Erythroblast (primary cell): ENCODE measurements at places on chromosomes 4 and X.

GRCh38 chrX:49915361-49916222 is 6.8 kb upstream of the CLCN5 start:
- peak; percentile 76 for DNase-seq

DNA sequence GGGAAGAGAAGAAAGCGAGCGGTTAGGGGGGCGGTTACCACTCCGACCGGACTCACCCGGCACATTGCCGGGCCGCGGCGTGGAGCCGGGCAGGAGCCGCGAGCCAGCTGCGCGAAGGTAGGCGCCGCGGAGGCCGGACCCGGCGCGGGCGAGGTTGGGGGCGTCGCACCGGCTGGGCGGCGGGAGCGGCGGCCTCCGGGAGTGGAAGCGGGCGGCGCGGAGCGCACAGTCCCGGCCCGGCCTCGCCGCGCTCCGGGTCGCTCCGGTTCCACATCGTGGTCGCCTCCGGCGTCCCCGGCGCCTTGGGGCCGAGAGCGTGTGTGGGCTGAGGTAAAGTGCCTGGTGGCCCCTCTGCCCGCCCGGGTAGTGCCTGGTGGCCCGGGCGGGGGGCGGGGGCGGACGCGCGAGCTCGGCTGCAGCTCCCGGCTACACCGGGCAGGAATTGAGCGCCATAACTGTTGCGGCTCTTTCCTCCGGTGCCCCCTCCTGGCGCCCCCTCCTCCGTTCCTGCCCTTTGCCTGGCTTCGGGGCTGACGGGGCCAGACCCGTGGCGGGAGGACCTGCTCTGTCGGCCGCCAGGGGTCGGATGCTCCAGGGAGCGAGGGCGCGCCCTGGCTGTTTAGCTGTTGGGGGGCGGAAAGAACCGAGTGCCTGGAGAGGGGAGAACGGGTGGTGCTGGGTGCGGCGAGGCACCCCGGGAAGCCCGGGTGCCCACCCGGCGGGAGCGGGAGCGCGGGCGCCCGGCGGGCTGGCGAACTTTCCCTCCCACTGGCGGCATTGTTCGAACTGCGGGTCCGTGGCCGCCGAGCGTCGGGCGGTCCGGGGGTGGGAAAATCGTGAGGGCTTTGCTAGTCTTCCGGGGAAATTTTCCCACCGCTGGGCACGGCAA is 626 bp downstream of the JADE3 start:
- DNase-seq = peak; percentile 61

GRCh38 chrX:33726281-33727160 is 405.6 kb downstream of the FAM47A start:
- DNase-seq = no peak

GRCh38 chrX:129981200-129981553 is 1.3 kb upstream of the BCORL1 start:
- peak; percentile 4 for DNase-seq

- DNase-seq = no peak
Observed at GRCh38 chrX:133630362-133630761, 215.1 kb upstream of the GPC4 start.

GRCh38 chr4:186144198-186144945 is 39.9 kb downstream of the FAM149A start:
- no peak for DNase-seq

GRCh38 chrX:1316527-1316926 is 20.1 kb upstream of the IL3RA start:
- peak; percentile 23 for DNase-seq

- DNase-seq = no peak
Observed at GRCh38 chr4:151153585-151153984, 54.2 kb downstream of the RPS3A start.

- no peak for DNase-seq
Observed at GRCh38 chrX:128599632-128600031, 547.4 kb upstream of the ACTRT1 start.

DNA sequence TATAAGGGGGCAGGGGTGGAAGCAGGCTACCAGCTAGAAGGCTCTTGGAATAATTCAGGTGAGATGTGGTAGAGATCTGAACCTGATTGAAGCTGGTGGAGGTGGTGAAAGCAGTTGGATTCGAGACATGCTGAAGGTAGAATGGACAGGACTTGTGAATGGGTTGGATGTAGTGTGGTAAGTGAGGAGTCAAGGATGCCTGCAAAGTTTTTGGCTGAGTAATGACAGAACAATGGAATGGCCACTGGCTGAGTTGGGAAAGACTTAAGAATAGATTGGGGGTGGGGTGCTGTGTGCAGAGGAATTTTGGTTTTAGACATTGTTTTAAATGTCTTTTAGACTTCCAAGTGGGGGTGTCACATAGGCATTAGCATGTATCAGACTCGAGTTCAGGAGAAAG is 33.5 kb downstream of the HPF1 start:
- DNase-seq = no peak

GRCh38 chr4:78331965-78332364 is 219.6 kb upstream of the ANXA3 start:
- DNase-seq = no peak

DNA sequence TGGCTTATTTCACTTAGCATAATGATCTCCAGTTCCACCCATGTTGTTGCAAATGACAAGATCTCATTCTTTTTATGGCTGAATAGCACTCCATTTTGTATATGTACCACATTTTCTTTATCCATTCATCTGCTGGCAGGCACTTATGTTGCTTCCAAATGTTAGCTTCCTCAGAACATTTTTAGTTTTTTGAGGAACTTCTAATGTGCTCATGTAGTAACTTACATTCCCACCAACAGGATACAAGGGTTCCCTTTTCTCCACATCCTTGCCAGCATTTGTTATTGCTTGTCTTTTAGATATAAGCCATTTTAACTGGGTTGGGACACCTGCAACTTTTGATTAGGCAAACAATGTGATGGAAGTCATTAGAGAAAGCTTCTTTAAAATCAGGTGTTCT is 454.2 kb downstream of the NLGN4X start:
- DNase-seq = no peak

- no peak for DNase-seq
Observed at GRCh38 chrX:68690936-68691501, 43.6 kb downstream of the STARD8 start.

GRCh38 chr4:85967872-85968271 is 392.0 kb downstream of the MAPK10 start:
- no peak for DNase-seq

- DNase-seq = no peak
Observed at GRCh38 chrX:16491461-16491860, 158.5 kb upstream of the S100G start.

- DNase-seq = no peak
Observed at GRCh38 chrX:124925681-124926080, 394.0 kb upstream of the TEX13C start.

- DNase-seq = no peak
Observed at GRCh38 chr4:44487341-44487740, 38.7 kb upstream of the KCTD8 start.

DNA sequence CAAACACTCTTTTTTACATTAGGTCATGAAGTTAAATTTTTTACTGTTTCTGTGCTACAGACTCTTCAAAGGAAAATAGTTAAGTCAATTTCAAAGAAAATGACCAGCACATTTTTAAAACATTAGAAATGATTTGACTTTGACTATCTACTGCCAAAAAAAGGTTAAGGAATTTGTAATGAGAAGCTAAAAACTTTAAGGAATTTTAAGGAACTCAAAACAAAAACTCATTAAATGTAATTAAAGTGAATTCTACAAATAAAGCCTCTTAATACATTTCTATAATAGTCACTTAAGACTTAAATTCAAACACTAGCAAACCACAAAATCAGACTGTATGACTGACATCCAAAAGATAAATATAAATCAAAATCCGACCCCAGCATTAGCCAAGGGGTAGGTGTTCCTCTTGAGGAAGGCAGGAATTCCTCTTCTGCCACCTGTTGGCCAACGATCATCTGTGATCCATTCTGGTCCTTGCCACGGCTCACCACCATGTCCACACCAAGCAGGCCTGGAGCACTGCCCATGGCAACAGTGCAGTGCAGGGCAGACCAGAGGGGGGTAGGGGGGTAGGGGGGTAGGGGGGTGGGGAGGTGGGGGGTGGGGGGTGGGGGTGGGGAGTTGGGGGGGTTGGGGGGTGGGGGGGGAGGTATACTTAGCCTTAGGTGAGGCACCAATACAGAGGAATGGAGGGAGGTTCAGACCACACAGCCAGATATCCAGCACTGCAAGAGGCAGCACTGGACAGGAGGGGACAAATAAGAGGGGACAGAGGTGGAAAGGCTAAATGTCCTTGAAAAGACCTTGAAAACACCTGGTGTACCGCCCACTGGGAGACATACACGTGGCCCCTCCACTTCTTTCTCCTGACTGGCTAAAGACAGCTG is 287.4 kb downstream of the CHIC1 start:
- DNase-seq = peak; percentile 0

DNA sequence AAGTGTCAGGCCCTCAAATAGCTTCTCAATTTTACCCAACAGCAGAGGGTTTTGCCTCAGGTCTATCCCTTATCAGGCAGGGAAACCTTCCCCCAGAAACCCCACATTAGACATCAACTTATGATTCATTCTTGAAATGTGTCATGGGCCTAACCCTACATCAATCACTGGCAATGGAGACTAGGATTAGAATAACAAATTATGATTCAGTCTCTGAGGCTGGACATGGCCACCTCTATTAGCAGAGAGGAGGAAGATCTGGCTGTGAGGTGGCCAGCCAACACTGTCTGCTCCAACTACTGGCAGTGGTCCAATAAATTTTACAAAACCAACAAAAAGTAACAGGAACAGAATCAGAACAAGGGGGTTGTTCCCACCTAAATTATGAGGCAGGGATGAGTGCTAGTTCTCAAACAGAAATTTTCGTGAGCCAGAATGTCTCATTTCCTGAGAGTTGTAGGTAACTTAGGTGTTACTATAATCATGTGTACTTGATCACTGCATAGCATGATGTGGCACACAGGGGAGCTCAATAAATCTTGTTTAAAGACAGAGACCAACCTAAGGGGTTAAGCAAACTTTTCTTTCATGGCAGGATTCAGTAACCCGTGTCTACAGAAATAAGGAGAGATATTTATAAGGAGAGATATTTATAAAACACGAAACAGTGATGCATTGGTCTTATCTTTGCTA is 126.8 kb downstream of the NFKB1 start:
- DNase-seq = peak; percentile 32

GRCh38 chr4:186858355-186858754 is 134.7 kb upstream of the FAT1 start:
- no peak for DNase-seq

GRCh38 chrX:3175659-3176438 is 134.6 kb downstream of the ARSF start:
- DNase-seq = no peak

- DNase-seq = no peak
Observed at GRCh38 chr4:146343199-146343598, 128.9 kb downstream of the REELD1 start.

- no peak for DNase-seq
Observed at GRCh38 chr4:156575430-156576073, 396.0 kb downstream of the PDGFC start.

- no peak for DNase-seq
Observed at GRCh38 chr4:37023504-37023903, 221.0 kb upstream of the NWD2 start.

DNA sequence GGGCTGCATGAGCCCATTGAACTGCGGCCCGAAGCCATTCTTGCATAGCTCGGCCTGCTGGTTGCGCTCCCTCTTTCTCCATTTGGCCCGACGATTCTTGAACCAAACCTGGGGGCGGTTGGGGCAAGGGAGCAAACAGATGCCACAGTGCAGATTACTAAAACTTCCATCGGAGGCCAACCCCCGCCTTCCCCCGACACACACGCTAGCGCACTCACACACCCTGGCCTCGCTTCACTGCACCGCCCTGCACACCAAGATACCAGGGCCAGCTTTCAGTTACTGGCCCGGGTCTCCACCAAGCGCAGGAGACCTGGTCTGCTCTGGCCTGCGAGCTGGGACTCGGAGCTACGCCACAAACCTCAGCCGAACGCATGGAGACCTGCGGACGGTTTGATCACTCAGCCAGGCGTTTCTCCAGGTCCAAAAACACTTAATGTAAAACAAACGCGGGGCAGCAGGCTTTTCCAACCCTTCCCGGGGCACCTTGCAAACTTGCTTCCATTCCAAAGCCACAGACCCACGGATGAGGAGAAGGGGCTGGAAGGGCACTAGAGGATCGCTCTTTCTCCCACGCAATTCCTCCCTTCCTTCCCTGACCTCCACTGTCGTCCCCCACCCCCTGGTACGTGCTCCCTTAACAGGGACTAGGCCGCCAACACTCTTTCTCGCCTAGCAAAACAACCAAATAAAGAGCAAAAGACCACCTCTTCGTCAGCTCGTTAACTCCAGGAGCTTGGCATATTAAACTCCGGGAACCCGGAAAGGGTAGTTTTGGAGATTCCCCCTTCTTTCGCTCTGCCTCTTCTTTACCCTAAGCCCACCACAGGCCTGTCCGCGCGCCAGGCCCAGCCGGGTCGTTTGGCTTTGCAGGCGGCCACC is 4.1 kb downstream of the PITX2 start:
- DNase-seq = no peak

DNA sequence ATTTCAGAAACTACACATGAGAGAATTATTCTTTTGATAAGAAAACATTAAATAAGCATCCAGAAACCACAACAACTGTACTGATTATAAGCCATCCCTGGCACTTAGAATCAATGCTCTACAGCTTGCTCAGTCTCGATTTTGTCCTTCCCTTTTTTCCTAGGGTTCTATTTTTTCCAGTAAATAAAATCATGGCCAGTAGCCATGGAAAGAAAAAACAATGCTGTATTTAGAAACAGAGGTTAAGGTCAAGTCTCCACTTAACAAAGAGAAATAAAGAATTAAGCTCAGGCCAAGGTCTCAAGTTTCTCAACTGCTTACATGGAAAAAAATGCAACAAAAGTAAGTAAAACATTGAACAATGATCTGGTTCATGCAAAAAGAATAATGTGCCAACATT is 38.7 kb upstream of the GRID2 start:
- no peak for DNase-seq

DNA sequence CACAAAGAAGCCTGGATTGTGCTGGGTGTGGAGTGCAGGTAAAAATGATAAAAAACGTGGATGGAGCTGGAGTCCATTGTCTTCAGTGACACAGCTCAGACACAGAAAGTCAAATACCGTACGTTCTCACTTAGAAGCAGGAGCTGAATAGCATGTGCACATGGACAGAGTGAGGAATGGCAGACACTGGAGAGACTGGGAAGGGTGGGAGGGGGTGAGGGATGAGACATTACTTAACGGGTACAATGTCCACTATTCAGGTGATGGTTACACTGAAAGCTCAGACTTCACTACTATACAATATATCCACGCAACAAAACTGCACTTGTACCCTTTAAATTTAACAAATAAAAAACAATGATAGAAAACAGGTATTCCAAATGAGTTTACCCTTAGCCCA is 18.1 kb upstream of the IRAK1 start:
- no peak for DNase-seq

DNA sequence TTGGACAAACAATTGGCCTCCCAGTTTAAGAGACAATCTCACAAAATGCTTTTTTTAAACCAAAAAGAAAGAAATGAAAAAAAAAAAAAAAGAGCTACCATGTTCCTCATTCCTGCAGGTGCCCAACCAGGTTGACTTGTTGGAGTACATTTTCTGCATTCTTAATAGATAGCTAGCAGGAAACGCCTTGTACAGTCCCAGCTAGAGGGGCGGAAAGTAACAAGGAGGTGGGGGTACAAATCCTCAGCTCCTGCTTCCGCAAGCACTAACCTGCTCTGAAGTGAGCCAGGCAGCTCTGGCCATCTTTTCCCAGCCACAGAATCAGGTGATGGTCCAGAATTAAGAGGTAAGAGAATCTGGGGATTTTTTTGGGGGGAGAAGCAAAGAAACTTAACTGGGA is at the start of gene VGLL1:
VGLL1 (plus strand) TSS at position 265 of the 400 bp plus-strand sequence. CDS start 3,806 bp downstream, outside the sequence.
- no peak for DNase-seq

GRCh38 chrX:36214924-36215323 is 295.4 kb downstream of the CFAP47 start:
- DNase-seq = no peak

- no peak for DNase-seq
Observed at GRCh38 chr4:174873931-174874330, 44.2 kb upstream of the ADAM29 start.
